Right renal cortex interstitium (tissue), 3 donors: ENCODE measurements at places on chromosomes 5 and 9. TPM values are rescaled to one million over a fixed set of nuclear protein-coding genes. Genes with fewer than 3 reads are reported as not detected.

LIX1 gene
- 5.6 TPM for polyA plus RNA-seq

DNA sequence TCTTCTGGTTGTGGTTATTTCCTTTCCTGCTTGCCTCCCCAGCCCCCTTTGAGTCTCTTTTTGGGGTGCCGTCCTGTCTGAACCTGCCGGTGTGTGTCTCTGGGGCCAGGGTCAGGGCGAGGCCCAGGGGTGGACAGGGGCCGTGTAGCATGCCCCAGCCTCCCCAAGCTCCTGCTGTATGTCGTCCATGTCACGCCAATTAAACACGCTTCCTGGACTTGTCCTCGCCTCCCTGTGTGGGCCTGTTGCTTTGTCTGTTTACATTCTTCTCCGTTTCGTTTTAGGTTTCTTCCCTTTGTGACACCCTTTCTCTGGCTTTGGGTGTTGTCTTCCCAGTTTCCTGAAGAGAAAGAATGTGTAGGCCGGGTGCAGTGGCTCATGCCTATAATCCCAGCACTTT, 28.5 kb upstream of the HMCN2 start:
- DNase-seq, result no peak

GRCh38 chr5:128962211-128962610, 3.1 kb upstream of the SLC27A6 start:
- DNase-seq, result no peak

- no peak for DNase-seq
These were observed 198.1 kb downstream of the C9orf50 start for GRCh38 chr9:129422843-129423192.

DNA sequence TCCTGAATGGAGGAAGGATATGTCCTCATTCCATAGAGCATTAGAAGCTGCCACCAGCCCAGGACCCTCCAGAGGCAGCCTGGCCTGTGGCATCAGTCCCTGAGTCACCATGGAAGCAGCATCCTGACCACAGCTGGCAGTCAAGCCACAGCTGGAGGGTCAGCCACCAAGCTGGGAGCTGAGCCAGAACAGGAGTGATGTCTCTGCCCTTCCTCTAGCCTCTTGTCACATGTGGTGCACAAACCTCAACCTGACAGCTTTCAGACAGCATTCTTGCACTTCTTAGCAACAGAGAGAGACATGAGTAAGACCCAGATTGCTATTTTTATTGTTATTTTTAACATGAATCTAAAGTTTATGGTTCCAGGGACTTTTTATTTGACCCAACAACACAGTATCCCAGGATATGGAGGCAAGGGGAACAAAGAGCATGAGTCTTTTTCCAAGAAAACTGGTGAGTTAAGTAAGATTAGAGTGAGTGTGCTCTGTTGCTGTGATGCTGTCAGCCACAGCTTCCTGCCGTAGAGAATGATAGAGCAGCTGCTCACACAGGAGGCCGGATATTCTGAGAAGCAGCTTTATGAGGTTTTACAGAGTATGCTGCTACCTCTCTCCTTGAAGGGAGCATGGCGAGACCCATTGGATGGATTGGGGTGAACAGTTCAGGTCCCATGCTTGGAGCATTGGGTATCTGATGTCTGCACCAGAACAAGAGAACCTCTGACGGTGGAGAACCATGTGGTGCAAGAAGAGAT, 13.0 kb upstream of the CYFIP2 start:
- no peak for DNase-seq

DNA sequence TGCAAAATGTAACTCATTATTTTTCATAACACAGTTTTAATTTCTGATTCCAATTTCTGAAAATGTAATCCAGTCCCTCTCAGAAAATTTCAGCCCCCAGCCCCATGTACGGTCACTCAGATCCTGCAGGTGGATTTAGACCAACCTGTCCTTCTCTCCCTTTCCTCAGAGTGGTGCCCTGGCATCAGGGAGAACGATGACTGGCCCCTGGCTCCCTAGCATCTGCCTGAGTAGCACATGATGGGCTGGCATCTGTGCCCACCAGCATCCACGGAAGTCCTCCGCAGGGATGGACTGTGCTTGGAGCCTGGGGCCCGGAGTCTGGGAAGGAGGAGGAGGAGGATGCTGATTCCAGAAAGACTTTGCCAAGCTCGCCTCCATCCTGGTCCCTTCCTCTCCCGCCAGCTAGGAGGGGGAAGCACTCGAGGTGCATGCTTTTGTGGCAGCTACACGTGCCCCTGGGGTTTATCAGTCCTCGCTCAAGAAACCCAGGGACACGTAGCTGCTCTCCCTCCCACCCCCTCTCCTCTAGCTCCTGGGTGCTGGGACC, 54.4 kb upstream of the RUFY1 start:
- DNase-seq, result no peak

GRCh38 chr5:179164331-179165311, 104.4 kb downstream of the ZNF354C start:
- no peak for DNase-seq

DRD1 gene
- polyA plus RNA-seq, result not detected

DNA sequence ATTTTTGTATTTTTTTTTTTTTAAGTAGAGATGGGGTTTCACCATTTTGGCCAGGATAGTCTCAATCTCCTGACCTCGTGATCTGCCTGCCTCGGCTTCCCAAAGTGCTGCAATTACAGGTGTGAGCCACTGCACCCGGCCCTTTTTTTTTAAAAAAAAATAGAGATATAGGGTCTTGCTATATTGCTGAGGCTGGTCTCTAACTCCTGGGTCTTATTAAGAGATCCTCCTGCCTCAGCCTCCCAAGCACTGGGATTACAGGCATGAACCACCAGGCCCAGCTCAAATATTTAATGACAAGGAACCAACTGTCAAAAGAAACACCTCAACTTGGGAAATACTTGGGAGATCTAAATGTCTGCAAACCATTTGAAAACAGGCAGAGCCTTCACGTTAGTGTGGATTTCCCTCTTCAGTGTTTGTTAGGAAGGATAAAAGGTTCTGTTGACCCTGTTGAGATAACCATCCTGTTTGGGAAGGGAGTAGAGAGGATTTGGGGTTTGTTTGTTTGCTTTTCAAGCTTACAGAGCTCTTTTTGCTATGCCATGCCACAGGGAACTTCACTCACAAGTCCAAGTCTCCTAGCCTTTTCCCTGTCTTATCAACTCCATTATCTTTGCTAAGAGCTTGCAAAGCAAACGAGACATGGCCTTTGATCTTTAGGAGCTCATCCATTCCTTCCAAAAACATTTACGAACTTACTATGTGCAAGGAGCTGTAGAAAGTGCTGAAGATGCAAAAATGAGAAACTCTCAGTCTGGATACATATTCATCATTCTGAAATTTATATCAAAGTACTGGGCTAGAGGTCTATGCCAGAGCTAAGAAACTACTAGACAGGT, 7.5 kb downstream of the FAXDC2 start:
- DNase-seq, result no peak

GRCh38 chr9:34664281-34665066, 2.0 kb upstream of the CCL27 start:
- no peak for DNase-seq
